ENCODE measurements at places on chromosomes 7 and 10.

DNA sequence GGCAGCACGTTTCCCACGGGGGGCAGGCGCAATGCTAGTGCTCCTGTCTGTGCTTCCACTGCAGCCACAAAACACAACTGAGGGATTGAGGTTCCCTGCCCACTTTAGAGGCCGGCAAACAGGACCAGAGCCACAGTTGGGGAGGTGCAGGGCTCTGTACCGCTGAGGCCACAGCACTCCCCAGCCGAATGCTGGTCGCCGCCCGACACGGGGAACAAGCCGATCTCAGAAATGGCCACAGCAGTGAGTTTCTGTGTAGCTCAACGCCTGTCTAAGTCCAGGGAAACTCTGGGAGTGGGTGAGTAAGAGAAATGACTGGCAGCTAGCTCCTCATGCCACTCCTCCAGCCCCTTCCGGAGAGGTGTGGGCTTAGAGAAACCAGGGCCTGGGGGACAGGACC is 194.0 kb upstream of the VWC2 start:
- no peak for DNase-seq

DNA sequence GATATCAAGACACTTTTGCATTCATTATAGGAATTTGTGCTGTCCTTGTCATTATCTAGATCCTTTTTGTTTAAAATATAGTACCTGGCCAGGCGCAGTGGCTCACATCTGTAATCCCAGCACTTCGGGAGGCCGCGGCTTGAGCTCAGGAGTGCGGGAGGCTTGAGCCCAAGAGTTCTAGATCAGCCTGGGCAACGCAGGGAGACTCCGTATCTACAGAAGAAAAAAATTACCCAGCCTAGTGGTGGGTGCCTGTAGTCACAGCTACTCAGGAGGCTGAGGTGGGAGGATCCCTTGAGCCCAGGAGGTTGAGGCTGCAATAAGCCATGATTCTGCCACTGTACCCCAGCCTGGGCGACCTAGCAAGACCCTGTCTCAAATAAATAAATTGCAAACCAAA is 621 bp upstream of the MORN4 start:
- no peak for DNase-seq

GRCh38 chr7:29484280-29484679 is 79.4 kb upstream of the PRR15 start:
- DNase-seq: no peak

- DNase-seq: no peak
These were observed 746.9 kb downstream of the TYW1 start for GRCh38 chr7:67743501-67743900.

DNA sequence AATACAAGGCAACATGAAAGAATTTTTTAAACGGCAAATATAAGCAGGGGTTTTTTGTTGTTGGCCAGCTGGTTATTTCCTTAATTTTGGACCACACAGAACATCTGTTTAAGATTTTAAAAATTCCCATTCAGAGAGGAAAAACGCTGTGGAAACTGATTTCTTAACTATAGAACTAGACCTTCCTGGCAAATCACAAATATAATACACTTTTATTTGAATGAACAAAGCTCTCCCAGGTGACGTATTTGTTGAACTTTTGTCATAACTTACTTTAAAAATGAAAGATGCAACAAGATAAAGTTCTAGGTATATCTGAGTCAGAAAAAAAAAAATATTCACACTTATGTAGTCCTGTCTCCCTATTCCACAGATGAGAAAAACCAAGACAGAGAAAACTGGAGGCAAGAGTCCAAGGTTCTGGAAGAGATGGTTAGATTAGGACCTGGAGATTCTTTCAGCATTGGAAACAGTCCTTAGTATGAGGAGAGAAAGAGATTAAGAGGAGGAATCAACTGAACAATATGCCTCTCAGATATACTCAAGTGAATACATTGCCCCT is 269.1 kb downstream of the NEBL start:
- DNase-seq: no peak

- no peak for DNase-seq
These were observed 152.0 kb upstream of the TMEM72 start for GRCh38 chr10:44759122-44759521.

GRCh38 chr10:87803328-87803727 is 14.7 kb downstream of the ATAD1 start:
- no peak for DNase-seq

DNA sequence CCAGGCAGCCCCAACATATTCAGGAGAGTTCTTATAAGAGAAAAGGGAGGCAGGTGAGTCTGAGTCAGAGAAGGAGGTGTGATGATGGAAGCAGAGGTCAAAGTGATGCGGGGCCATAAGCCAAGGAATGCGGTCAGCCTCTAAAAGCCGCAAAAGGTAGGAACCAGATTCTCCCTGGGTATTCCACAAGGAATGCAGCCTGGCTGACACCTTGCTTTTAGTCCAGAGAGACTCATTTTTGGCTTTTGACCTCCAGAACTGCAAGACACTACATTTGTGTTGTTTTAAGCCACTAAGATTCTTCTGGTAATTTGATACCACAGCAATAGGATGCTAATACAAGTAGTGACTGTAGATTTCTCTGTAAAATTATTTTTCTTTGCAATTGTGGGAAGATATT is 151.5 kb upstream of the EEPD1 start:
- DNase-seq: no peak

- DNase-seq: no peak
These were observed 10.9 kb downstream of the C10orf71 start for GRCh38 chr10:49309691-49310411.

GRCh38 chr7:55481155-55481554 is 91.1 kb downstream of the VOPP1 start:
- no peak for DNase-seq

DNA sequence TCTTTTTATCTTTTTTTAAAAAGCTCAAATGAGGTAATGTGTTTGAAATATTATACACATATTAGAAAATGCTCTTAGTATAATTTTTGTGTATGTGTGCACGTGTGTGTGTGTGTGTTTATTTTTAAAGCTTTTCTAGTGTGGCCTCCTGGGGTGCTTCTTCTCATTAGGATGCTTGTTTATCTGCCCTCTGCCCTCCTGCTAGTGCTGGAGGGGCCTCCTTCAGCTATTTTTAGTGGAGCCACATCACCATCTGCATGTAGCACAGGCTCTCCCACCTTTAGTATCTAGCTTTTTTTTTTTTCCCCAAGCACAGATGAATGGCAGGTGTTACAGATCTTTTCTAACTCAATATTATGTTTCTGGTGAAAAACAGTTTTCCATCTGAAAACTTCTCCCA is 155.7 kb upstream of the TMEM229A start:
- no peak for DNase-seq

DNA sequence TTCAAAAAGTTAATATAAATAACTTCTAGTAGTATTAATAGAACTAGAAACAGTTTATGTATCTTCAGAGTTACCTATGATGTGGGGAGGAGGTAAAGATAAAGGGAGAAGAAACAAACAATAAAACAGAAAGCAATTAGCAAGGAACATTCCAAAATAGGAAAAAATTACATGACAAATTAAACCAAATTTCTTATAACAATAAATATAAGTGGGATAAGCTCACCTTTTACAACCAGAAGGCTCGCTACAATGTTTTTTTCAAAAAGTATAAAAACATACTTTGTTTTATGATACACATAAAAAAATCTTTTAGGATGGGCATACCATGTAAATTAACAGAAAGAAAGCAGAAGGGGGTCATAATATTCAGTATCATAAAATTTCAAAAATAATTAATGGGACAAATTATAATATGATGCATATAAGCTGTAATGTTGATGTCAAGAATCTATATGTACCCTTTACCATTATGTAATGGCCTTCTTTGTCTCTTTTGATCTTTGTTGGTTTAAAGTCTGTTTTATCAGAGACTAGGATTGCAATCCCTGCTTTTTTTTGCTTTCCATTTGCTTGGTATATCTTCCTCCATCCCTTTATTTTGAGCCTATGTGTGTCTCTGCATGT is 31.8 kb downstream of the GLCCI1 start:
- DNase-seq: no peak

GRCh38 chr10:128411643-128412042 is 285.4 kb upstream of the MKI67 start:
- DNase-seq: no peak

DNA sequence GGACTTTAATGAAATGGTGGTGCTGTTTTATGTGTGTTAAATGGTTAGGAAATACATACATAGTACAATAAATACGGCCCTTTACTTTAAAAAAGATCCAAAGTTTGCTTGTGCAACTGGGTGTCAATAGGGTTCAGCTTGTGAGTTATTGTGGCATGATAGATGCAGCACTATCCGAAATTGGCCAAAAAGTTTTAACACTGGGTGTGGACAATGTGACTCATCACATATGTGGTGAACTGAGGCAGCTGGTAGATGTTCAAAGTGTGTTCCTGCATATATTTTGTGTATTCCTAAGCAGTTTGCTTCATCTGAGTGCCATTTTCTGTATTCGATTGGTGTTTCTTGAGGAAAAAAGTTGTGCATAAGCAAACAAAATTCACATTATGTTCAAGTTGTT is 473.1 kb downstream of the KIF20B start:
- no peak for DNase-seq

GRCh38 chr10:50992356-50992901 is 81.9 kb upstream of the PRKG1 start:
- no peak for DNase-seq

GRCh38 chr10:124680675-124681074 is 63.5 kb downstream of the FAM53B start:
- DNase-seq: no peak

GRCh38 chr10:24428410-24428782 is 219.5 kb downstream of the KIAA1217 start:
- DNase-seq: no peak

- peak; percentile 30 for DNase-seq
These were observed at the start of gene MET for GRCh38 chr7:116671681-116672595. Gene MET, plus strand, starts transcription at chr7:116672196. Its CDS starts 26,889 bp downstream, at chr7:116699085.

GRCh38 chr10:69456880-69457693 is 5.8 kb downstream of the TSPAN15 start:
- DNase-seq: no peak

- DNase-seq: no peak
These were observed 99.8 kb downstream of the NEBL start for GRCh38 chr10:20797290-20797689.

GRCh38 chr10:63439607-63440006 is 26.2 kb downstream of the JMJD1C start:
- no peak for DNase-seq

DNA sequence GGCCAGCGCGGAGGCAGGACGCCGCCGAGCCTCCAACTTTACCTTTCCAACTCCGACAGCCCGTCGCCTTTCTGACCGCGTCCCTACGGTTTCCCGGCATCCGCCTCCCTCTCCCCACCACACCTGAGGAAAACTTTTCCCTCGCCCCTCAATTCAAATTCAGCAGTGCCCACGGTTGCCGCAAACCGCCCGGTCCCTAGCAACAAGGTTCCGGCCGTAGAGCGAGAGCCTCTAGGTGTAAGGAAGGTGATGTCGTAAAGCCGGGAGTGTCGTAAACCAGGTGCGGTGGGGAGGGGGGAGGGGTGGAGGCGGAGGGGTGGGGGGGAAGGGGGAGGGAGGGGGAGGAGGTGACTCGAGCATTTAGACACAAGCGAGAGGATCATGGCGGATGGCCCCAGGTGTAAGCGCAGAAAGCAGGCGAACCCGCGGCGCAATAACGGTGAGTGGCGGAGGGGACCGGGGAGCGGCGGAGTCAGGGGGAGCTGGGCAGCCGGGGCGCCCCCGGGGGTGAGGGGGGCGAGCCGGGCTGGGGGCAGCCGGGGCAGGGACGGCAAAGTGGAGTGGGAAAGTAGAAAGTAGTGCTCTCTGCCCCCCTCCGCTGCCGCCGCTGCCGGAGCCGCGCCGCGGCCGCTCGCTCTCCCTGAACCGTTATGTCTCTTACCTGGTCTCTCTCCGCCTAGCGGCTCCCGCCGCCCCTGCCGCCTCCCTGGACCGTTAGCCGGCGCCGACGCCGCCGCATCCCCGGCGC is at the start of gene ZEB1:
Gene ZEB1 (plus strand): TSS at position 363 of the 748 bp plus-strand sequence. CDS start 19 bp downstream, at position 382.
- peak; percentile 88 for DNase-seq

GRCh38 chr7:145252031-145252430 is 416.2 kb upstream of the TPK1 start:
- no peak for DNase-seq

GRCh38 chr10:78414380-78414779 is 380.7 kb downstream of the RPS24 start:
- no peak for DNase-seq

DNA sequence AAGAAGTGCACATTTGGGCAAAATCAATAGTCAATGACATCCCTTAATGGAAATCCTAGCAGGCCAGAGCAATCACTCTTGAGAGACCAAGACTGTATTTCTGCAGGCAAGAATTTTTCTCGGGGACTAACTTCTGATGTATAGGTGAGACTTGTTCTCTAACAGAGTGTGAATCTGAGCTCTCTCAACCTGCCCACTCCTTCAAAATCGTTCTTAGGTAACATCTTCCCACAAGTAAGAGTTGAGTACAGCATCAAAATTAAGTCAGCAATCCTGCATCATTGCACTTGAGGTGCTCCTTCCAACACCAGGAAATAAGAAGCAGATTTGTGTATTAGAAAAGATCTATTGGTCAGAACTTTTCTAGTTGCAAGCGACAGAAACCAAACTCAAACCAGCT is 25.6 kb upstream of the GFRA1 start:
- DNase-seq: no peak

DNA sequence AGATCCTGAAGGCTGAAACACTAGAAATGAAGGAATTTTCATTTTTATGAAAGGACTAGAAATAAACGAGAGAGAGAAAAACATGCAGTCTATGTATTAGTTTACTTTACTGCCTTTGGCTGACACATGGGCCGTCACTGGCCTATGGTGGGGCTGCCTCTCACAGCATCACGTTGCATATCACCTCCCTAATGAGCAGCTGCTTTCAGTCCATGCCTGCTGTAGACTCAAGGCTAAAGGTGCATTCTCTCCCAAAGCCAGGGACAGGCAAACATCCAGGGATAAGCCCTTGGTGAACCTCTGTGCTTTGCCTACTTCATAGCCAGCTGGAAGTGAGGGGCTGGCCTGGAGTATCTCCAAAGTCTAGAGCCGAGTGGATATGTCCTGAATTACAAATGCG is 359.4 kb downstream of the GPAM start:
- no peak for DNase-seq

DNA sequence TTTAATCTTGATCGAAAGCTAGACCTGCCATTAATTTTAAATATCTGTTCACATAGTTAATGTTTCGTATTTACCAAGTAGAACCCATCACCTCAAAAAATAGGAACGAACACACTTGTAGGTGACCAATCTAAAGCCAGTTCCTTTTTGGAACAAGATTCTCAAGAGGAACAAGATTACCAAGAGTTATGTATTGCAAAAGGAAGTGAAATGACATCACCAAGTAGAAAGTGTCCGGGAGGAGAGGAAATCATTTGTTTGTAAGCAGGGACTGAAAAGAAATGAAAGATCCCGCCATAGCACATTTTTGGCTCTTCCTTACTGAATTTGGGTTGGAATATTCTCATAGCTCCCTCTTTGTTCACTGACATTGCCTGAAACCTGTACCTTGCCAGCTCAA is 1200.5 kb downstream of the SORCS1 start:
- no peak for DNase-seq

DNA sequence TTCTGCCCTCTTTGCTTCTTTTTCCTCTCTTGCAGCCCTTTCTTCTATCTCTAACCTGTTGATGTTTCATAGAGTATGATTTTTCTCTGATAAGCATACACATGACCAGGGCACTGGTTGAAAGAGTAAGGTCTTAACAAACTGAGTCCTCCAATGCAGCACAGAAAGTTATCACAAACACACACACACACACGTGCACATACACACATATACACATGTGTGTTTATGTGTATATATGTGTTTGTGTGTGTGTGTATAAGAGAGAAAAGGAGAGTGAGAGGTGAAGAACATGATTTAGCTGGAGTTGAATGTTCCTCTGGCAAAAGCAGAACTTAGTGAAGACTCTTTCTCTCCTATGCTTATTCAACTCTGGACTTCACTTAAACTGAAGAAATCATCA is 130.0 kb downstream of the KLF6 start:
- no peak for DNase-seq

Measured in HFF-Myc (cell line).